ENCODE measurements at places on chromosomes 3 and 15.

DNA sequence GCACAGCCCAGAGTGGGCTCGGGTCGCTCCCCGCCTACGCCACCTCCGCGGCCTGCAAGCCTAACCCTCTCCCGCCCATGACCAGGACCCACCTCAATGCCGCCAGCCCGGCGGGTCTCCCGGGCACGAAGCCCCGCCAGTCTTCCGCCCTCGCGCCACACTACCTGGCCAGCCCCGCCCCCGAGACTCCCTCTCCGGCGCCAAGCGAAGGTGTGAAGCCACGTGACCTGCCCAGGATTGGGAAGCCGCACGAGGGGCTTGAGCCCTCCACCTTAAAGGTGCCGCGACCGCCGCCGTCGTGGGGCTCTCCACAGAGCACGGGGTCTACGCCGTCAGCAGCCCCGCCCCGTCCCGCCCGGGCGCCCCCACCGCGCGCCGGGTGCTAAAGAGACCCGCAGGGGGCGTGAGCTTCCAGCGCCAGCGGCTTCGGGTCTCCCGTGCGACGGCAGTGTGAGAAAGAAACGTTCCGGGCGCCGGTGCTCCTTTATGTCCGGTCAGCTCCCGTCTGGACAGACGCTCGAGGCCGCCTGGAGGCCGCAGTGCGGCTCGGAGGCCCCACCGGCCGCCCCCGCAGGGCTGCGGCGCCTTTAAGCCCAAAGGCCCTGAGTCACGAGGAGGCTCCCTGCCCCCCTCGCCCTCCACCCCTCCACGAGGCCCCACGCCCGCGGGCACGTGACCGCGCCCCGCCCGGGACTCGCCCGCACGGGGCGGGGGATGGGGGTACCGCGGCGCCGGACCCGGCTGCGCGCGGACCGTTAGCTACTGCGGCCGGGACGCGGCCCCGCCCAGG is at the start of gene CPEB1:
Gene CPEB1, minus strand, starts transcription at position 319 of the 790 bp plus-strand sequence. CDS start 18,904 bp downstream, outside the sequence.
- DNase-seq = no peak

GRCh38 chr3:149581681-149582370 is 76.0 kb downstream of the WWTR1 start:
- peak; percentile 49 for DNase-seq

GRCh38 chr3:193499801-193500485 is 54.8 kb downstream of the ATP13A4 start:
- DNase-seq = no peak

DNA sequence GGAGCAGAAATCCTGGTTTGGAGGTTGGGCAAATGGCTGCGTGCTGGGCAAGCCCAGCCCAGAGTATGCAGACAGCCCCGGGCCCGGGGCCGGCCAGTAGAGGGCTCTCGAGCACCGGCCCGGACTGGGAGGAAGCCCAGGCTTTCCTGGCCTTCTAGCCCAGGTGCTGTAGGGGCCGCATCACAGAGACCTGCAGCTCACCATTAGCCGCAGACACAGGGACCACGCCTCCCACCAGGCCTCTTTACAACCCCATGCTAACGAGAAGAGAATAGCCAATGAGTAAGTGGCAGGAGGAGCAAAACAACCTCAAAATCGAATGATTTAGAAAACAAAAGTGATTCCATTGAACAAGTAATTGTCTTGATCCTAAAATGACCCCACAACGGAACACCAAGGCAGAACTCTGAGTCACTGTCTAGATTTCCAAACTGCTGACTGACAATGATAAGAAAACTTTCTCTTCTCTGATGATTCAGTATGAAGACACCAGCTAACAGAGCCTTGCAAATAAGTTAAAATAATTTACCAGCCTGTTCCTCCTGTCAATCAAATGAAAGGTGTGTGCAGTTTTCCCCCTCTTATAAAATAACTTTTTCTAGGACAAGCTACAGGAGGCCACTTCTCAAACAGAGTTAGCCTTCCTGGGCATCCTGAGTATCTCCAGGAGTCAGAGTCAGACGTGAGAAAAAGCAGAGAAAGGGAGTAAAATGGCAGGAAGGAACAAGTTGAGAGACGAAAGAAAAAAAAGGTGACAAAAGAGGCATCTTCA is 102.2 kb downstream of the DGKG start:
- peak; percentile 73 for DNase-seq

- no peak for DNase-seq
Measured at GRCh38 chr3:65992106-65992505, 46.6 kb downstream of the MAGI1 start.
